Progenitor cell of endocrine pancreas (in vitro differentiated cells): ENCODE measurements at places on chromosomes 7 and 10.

DNA sequence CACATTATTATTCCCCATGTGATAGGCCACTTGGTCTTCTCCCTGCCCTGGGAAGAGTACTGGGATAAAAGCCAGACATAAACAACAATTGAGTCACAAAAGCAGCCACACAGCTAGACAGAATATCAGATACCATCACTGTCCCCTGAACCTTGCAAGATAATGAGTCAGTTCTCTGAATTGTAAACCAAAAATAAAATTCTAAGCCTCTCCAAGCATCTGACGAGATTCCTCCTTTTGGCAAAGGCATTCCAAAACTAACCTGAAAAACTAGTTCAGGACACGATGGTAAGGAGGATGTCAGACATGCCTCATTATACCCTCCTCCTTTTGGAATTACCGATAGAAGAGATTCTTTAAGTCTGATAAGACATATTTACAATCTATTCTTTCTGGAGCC, 450.7 kb downstream of the HTR7 start:
- peaks cover 2% of the 10 kb centered on the region for H3K4me1 ChIP-seq
- no peaks in the 10 kb centered on the region for H3K27me3 ChIP-seq
- no peak overlapping the region for H3K27ac ChIP-seq

- no peak overlapping the region for H3K4me3 ChIP-seq
- peaks cover 8% of the 10 kb centered on the region for H3K4me1 ChIP-seq
- peaks cover 17% of the 10 kb centered on the region for H3K27me3 ChIP-seq
- no peak for DNase-seq
- H3K27ac ChIP-seq = no peak overlapping the region
Measured at GRCh38 chr7:95800787-95801186, 28.4 kb downstream of the DYNC1I1 start.

DNA sequence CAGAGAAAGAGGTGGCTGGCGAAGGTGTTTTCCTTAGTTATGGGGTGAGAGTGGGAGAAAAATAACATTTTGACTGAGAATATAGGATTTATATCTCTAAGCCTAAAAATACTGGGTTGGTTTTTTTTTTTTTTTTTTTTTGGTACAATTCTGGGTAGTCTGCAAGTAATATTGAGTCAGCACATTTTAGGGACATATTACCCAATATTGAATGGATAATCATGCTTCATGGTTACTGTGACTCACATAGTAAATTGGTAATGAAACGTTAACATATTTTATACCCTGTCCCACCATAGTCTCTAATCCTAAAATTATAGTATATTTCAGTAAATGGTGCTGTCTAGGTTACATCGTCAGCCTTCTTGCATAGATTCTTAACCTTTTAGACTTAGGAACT, 91.4 kb downstream of the TPST1 start:
- peaks cover 7% of the 10 kb centered on the region for H3K4me1 ChIP-seq
- H3K27ac ChIP-seq = no peak overlapping the region
- no peaks in the 10 kb centered on the region for H3K27me3 ChIP-seq
- no peak overlapping the region for H3K4me3 ChIP-seq

- no peak for DNase-seq
- H3K4me3 ChIP-seq = no peak overlapping the region
Measured at GRCh38 chr7:133602291-133602690, 349.4 kb downstream of the EXOC4 start.

DNA sequence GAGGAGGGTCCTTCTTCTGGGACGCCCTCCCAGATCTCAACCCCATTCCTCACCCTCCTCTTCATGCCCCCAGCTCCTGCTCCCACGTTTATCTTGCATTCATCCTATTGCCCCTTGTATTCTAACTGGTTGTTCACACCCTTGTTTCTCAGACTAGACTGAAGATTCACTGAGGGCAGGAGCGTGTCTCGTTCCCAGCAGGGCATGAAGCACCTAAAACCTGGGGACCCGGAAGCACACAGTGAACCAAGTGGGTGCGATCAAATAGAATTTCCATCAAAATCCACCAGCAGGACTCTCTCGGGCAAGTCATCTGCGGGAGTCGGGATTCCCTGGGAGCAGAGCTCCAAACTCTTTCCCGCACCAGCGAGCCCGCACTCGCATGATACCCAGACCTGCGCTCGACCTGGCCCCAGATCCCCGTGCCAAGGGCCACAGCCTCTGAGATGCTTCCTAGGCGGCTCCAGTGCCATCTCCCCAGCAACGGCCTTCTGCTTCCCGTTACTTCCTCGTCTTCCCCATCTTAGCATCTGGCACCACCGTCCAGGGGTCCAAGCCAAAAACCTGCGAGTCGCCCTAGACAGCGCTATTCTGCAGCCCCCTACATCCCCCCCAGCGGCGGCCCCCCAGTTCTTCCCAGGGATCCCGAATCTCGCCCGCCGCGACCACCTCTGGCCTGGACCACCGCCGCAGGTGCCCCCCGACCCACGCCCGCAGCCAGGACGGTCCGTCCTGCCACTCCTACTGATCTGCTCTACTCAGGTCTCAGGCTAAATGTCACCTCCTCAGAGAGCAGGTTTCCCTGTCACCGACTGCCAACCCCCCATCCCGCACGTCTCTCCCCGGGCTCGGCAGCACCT, 6.1 kb upstream of the GBX1 start:
- no peak overlapping the region for H3K27ac ChIP-seq
- no peak overlapping the region for H3K4me3 ChIP-seq
- H3K27me3 ChIP-seq = peaks cover 74% of the 10 kb centered on the region
- no peaks in the 10 kb centered on the region for H3K36me3 ChIP-seq

- no peak overlapping the region for H3K4me3 ChIP-seq
- peak overlapping the region; percentile 89 for H3K27ac ChIP-seq
- H3K36me3 ChIP-seq = no peaks in the 10 kb centered on the region
Measured at GRCh38 chr7:37048674-37049073, 324.4 kb upstream of the AOAH start.

DNA sequence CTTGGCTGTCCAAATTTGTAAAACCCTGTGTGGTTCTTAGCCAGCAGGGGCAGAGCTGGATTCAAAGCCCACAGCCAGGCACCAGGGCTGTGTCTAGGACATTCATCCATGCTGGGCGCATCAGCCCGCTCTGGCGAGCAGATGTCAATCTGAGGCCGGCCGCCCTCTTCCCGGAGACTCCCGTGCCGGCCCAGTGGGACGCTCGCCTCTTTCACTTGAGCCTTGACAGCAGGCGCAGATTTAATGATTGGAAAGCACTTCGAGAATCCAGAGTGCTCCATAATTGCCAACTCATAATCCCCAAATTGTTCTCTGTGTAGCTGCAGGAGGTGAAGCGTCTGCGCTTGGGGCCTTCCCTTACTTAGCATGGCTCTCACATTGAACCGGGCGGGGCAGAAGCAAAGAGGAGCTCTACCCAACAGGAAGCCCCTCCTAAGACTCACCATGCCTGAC, 36.7 kb downstream of the SLIT1 start:
- no peak overlapping the region for H3K4me3 ChIP-seq
- DNase-seq = no peak
- peaks cover 15% of the 10 kb centered on the region for H3K4me1 ChIP-seq

GRCh38 chr10:114611617-114612016, 46.5 kb downstream of the ABLIM1 start:
- DNase-seq = no peak
- H3K27ac ChIP-seq = no peak overlapping the region
- H3K4me1 ChIP-seq = peaks cover 17% of the 10 kb centered on the region
- no peak overlapping the region for H3K4me3 ChIP-seq

DNA sequence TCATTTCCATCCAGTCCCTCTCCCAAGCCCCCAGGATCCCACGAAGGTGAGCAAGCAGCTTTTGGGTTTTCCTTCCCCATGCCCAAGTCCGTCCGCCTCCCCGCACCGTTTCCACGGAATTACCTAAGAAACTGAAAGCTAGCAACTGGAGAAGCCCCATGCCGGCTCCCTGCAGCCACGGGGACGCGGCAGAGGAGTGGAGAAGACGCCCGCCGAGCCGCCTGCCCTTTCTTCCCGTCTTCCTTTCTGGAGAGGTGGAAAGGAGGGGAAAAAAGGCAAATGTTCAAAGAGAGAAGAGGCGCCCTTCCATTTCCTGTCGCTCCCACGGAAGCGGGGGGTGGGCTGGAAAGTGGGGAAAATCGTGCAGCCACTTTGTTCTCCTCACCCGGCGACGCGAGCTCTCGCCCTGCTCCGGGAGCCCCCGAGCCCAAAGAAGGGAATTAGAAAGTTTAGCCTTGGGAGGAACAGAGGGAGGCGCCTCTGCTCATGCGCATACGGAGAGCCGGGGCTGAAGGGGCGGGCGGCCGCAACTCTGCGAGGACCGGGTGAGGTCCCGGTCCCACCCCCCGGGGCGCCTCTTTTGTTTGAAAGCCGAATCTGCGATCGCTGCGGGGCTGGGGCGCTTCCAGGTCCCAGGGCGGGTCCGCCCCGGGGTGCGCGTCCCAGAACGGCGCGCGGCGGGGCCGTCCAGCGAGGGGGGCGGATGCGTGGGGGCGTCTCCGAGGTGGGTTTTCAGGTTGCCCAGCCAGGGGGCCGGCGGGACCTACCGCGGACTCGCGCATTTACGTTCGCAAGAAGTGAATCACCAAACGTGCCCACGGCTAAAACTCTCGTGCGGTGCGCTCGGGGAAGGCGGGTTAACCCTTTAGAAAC, at the start of gene LAMB1:
TSS of gene LAMB1 (minus strand) at position 436 of the 873 bp plus-strand sequence. CDS start at position 160, 276 bp downstream.
- H3K4me1 ChIP-seq = peaks cover 49% of the 10 kb centered on the region
- peak within 1 kb of the TSS; percentile 90 for H3K4me3 ChIP-seq
- peak within 1 kb of the TSS; percentile 96 for H3K27ac ChIP-seq
- peaks cover 5% of the 10 kb centered on the region for H3K36me3 ChIP-seq
- peak; percentile 69 for DNase-seq

DNA sequence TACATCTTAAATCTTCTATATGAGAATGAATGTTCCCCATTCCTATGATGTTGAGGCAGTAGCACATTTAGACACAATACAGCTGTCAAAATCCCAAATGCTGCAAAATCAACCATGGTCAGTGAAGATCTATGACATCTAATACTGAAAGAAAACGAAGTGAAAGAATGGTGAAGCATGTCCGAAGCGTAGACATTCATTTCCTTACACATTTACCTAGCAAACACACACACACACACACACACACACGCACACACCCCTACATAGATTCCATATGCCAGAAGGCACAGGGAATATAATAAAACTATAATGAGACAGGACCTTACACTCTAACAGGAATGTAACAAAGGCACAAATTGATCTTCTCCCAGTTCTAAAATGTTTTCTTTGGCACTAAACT, 32.5 kb downstream of the CCDC6 start:
- peaks cover 27% of the 10 kb centered on the region for H3K4me1 ChIP-seq
- no peaks in the 10 kb centered on the region for H3K27me3 ChIP-seq

GRCh38 chr10:58488921-58489320, 23.8 kb upstream of the BICC1 start:
- H3K4me1 ChIP-seq = no peaks in the 10 kb centered on the region
- H3K36me3 ChIP-seq = no peaks in the 10 kb centered on the region
- no peak overlapping the region for H3K4me3 ChIP-seq

DNA sequence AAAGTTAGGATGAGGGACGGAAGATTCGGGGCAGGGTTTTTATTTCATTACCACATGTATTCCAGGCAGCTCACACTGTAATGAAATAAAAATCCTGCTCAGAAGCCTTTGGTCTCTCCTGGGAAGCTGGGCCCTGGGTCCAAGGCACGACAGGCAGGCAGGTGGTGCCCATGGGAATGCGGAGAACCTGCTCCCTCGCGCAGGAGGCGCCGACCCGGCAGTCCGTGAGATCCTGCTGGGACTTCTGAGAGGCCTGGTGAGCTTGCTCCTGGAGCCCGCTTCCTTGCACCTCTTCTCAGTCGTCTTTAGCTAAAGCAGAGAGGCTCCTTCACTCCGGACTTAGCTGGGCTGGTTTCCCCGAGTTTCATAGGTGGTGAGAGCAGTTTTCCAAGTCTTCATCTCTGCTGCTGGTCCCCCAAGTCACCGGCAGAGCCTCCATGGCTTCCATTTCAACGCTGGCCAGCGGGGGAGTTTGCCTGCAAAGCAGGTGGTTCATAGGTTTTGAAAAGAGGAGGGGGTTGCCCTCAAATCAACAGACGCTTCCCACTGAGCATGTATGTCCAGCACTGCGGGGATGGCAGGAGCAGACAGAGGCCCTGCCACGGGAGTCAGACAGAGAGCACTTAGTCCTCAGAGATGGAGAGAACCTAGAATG, 24.5 kb downstream of the IL15RA start:
- H3K4me3 ChIP-seq = no peak overlapping the region
- no peaks in the 10 kb centered on the region for H3K36me3 ChIP-seq
- no peak for DNase-seq
- H3K27me3 ChIP-seq = peaks cover 23% of the 10 kb centered on the region

DNA sequence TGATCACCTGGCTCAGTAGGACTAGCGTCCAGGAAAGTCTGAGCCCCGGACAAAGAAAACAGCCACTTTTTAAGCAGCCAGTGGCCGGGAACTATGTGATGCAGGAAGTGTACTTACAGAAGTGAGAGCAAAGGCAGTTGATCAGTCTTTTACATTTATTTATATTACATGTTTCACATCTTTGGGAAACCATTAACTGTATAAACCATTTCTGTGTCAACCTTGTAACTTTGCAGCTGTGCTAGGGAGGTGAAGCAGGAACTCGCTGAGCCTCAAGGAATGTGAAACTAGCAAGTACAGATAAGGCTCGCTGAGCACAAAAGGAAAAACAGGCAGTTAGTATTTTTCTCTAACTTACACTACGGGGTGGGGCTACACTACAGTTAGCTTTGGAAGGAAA, 39.9 kb upstream of the HECW1 start:
- no peaks in the 10 kb centered on the region for H3K27me3 ChIP-seq
- no peaks in the 10 kb centered on the region for H3K36me3 ChIP-seq
- DNase-seq = no peak

DNA sequence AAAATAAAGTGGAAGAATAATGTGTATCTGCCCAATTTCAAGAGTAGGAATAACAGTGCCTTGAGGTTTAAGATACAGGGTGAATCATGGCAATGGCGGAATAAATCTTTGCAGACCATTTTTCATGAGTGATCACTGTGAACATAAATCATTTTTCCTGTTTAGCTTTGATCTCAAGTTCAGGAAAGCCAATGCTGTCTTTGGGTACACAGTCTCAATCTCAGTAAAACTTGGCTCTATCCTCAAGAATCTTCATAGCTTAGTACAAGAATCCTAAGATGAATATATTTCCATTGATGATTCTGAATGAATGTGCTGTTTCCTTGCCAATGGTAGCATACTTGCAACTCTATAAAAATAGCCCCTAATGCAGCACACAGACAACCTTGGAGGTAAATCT, 6.8 kb downstream of the NAMPT start:
- H3K4me1 ChIP-seq = no peaks in the 10 kb centered on the region
- H3K27me3 ChIP-seq = no peaks in the 10 kb centered on the region
- peaks cover 3% of the 10 kb centered on the region for H3K36me3 ChIP-seq
- H3K4me3 ChIP-seq = no peak overlapping the region
- DNase-seq = no peak
